ENCODE measurements at places on chromosomes 12 and 14.
A peak's percentile ranks its signal among the peaks of the same experiment; 100 is the strongest.

DNA sequence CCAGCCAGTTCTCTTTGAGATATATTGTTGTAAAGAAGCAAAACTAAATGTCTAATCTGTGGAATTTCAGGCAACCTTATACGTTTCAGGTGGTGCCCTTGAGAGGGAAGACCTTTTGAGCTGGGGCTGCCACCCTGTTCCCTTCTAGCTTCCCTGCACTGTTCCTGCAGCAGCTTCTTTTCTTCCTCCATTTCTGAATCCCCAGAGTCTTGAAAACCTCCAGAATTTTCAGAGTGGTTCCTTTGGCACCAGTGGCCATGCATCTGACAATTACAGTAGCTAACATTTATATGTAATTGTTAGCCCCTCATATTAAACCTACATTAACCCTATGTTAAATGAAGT, 271.3 kb downstream of the ZFP36L1 start:
- no peak for DNase-seq

- DNase-seq = no peak
Measured at GRCh38 chr14:30645600-30645999, 23.5 kb downstream of the SCFD1 start.

DNA sequence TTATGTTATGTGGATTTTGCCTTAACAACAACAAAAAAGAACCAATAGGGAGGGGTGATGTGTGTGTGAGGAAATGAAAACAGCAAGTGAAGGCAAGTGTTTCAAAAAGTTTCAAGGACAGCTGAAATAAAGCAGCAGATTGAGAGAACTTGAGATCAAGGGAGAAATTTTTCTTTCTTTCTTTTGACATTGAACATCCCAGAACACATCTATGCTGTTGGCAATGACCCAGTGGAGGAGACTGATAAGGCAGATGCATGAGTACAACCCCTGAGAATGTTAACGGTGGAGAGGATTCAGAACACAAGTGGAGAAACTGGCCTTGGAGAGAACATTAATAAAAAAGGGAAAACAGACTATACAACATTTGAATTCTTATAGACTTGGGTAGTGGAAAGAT, 2.9 kb downstream of the LLPH start:
- DNase-seq = peak; percentile 91

- DNase-seq = no peak
Measured at GRCh38 chr14:22537436-22538310, 51.4 kb downstream of the DAD1 start.

DNA sequence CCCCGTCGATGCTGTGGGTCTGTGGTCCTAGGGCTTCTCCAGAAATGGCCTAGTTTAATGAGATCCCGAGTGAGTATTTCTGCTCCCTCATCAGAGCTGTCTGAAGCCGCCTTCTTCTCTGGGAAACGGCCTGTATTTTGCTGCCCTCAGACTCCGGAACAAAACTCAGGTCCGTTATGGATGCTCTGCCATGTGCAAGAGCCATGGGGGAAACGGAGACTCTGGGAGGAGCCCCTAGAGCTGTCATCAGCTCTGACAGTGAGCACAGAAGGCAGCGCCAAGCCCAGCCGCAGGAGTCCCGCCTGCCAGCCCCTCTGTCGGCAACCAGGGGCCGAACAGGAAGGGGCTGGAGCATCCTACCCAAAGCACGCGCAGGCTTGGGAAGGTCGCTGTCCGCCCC, 192.4 kb upstream of the PRMT8 start:
- no peak for DNase-seq
